ENCODE measurements at places on chromosomes 2 and 18.

DNA sequence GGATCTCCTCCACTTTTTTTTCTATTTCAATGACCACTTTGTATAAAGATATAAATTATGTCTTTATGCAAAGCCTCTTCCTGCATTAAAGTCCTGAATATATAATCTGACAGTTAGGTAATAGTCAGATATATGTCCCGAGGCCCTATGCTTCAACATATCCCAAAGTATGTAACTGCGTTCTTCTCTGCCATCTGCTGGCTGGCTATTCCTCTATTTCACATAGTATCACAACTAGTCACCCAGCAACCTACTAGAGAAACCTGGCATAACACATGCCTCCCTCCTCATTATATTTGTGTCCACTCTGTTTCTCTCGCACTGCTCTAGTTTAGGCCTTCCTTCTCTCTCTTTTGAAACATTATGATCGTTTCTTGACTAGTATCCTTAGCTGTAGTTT is 640.8 kb downstream of the DPP10 start:
- no peak for DNase-seq

GRCh38 chr2:156702541-156702940 is 266.4 kb downstream of the GPD2 start:
- no peak for DNase-seq

GRCh38 chr18:41378598-41378997 is 576.4 kb upstream of the PIK3C3 start:
- peak; percentile 73 for DNase-seq

- no peak for DNase-seq
Observed at GRCh38 chr2:47486841-47487497, 84.0 kb downstream of the MSH2 start.

DNA sequence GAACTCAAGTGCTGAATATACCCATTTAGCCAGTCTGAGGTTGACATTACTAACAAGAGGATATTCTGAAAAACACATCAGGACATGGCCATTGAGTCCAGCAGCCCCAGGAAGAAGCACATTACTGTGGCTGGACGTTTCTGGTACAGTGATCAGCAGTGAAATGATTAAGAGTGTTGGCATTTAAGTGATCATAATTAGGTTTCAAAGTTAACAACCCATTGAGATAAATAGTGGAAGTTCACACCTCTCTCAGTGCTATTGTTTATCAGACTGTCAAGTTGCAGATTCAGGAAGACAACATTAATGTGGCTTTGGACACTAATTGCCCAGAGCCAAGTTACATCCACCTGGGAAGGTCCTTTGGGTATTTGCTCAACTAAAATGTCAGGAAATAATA is 139.5 kb upstream of the GAREM1 start:
- no peak for DNase-seq
